ENCODE measurements at places on chromosomes 7 and 10. TPM values are rescaled to one million over a fixed set of nuclear protein-coding genes. Genes with fewer than 3 reads are reported as not detected.

DNA sequence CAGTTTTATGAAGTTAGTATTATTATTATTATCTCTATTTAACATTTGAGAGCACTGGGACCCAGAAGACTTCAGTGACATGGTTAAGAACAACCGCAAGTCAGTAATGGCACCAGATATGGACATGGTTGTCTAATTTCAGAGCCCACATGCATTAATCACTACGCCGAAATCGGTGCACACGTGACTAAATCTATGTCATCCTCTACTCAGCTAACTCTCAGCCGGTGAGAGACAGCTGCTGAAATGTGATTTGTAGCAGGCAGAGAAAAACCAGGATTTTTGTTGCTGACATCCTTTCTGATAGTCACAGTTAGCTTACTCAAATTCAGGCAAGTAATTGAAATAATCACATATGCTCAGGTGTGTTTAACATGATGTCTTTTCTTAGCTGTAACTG is 127.7 kb downstream of the SPAG6 start:
- no peak for DNase-seq

- no peak for DNase-seq
Observed at GRCh38 chr7:111050875-111051416, 40.0 kb upstream of the LRRN3 start.

GRCh38 chr10:46524472-46525176 is 31.8 kb downstream of the GPRIN2 start:
- peak; percentile 76 for DNase-seq

GRCh38 chr7:149087376-149087775 is 3.1 kb downstream of the ZNF786 start:
- DNase-seq: no peak

DNA sequence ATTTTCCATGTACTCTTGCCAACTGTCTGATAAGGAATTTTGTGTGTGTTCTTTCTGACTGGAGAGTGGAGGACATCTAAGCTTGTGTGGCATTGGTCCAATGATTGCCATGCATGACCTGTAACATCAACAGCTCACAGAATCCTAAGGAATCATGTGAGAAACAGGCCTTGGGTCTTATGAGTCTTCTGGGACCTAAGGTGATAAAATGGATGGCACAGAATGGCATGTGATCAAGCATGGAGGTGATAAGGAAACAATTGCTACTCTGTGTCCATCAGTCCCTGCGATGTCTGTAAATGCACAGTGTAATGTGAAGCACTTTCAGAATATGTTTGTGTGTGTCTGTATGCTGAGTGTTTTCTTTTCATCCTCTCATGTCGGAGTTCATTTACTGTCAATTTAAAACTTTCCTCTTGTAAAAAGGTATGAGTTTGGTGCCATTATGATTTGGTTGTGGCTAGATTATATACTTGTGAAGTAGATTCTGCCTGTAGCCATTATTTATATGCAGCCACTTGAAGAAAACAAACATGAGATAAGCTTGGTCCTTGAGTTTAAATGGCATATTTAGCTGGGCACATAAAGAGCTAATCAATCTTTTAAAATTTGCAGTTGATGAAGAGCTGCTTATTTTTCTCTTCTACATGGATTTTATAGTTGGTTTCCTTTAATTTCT is 127.5 kb downstream of the VPS50 start:
- DNase-seq: no peak

GRCh38 chr7:115417662-115418061 is 495.8 kb downstream of the MDFIC start:
- no peak for DNase-seq

GRCh38 chr10:78263521-78263988 is 229.9 kb downstream of the RPS24 start:
- DNase-seq: peak; percentile 73

DNA sequence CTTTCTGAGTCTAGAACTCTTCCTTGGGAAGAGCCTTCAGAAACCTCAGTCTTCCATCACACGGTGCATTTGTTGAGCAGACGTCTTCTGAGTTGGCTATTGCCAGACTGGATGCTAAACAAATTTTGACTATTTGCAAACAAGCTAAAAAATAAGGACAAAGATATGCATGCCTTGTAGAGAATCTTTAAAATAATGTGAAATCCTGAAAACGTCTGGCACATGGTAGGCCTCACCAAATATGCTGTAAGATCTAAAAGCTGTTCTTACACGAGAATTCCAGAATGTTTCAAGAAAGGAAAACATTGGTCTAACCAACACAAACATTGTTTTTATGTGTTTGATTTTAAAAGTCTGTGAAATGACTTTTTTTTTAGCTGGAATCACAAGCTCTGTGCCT is 11.3 kb downstream of the ZNF467 start:
- DNase-seq: no peak

GRCh38 chr10:98080494-98080893 is 50.1 kb upstream of the CRTAC1 start:
- no peak for DNase-seq

DNA sequence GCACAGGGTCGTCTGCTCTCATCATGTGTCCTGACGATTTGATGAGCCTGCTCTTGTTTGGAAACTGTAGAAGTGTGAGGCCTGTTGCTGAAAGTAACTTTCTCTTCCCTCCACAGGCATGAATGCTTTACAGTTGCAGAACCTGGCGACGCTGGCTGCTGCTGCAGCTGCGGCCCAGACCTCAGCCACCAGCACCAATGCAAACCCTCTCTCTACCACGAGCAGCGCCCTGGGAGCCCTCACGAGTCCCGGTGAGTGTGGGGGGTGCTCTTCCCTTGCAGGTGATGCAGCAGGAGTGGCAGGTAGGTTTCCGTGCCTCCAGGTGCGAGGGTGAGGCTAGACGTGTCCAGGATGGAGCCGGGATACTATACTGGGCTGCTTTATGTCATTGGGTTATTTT is 270.6 kb downstream of the CELF2 start:
- DNase-seq: no peak

GRCh38 chr7:126768836-126769235 is 483.9 kb downstream of the GRM8 start:
- no peak for DNase-seq

DNA sequence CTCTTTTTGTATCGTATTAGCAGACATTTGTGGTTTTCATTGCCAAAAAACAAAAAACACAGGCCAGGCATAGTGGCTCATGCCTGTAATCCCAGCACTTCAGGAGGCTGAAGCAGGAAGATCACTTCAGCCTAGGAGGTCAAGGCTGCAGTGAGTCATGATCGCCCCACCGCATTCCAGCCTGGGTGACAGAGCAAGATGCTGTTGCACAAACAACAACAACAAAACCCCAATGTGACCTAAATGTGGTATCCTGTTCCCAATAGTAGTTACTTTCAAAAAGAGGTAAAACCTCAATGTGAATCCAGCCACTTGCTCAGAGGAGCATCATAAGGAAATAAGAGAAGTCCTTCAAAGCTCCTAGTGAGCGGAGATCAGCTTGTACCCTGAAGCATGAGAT is 45.8 kb upstream of the SKAP2 start:
- DNase-seq: peak; percentile 62

DNA sequence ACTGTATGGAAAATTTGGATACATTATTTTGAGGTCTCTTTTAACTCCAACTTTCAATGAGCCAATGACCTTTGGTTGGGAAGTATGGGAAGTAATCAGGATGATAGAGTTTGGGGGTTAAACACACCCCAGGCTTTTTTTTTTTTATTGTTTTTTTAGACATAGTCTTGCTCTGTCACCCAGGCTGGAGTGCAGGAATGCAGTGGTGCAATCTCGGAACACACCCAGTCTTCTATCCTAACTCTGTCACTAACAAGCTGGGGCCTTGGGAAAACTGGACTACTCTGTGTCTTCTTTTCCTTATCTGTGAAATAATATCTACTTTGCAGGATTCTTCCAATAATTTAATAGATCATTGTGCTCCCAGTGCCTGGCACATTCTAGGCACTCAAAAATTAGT is 37.6 kb upstream of the AGBL3 start:
- peak; percentile 36 for DNase-seq

GRCh38 chr10:50604809-50605208 is 18.9 kb downstream of the SGMS1 start:
- peak; percentile 51 for DNase-seq

DNA sequence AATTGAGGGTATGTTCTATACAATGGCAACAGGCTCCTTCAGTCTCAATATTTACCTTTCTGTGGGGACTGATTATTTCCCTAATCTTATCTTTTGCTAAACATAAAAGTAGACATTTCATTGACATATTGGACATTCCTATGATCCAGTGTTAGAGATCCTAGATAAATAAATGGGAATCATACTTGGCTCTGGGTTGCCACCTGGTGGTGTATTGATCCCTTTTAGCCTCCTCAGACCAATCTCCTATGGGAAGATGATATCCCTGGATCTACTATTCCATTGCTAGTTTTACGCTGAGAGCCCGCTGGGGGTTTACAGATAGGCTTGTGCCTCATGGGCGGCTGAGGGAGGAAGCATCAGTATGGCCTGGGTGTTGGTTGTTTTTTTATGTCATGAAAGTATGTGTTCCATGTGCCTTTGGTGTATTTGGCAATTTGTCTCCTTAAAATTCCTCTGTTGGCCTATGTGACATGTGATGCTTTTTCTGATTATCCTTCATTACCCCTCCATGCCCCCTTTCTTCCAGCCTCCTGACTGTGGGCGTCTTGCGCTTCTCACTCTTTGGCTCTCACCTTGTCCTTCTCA is 18.8 kb downstream of the CELF2 start:
- DNase-seq: peak; percentile 76

GRCh38 chr7:41873741-41874140 is 170.9 kb upstream of the INHBA start:
- peak; percentile 47 for DNase-seq

- DNase-seq: peak; percentile 6
Observed at GRCh38 chr7:137417464-137417863, 73.9 kb upstream of the PTN start.

DNA sequence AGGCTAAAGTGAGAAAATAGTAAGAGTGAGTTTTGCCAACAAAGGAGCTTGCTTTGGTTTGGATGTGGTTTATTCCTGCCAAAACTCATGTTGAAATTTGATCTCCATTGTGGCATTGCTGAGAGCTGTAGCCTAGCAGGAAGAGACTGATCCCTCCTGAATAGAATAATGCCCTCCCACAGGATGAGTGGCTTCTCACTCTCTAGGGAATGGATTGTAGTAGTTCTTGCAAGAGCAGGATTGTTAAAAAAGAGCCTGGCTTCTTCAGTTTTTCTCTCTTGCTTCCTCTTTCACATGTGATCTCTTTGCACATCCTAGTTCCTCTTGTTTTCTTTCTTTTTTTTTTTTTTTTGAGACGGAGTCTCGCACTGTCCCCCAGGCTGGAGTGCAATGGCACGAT is 34.4 kb downstream of the ASAH2 start:
- DNase-seq: peak; percentile 20

GRCh38 chr10:61471491-61471890 is 18.3 kb upstream of the TMEM26 start:
- peak; percentile 84 for DNase-seq

GRCh38 chr10:131772441-131772840 is 128.4 kb upstream of the PPP2R2D start:
- DNase-seq: no peak

GRCh38 chr7:3887096-3887690 is 586.1 kb downstream of the SDK1 start:
- DNase-seq: no peak

DNA sequence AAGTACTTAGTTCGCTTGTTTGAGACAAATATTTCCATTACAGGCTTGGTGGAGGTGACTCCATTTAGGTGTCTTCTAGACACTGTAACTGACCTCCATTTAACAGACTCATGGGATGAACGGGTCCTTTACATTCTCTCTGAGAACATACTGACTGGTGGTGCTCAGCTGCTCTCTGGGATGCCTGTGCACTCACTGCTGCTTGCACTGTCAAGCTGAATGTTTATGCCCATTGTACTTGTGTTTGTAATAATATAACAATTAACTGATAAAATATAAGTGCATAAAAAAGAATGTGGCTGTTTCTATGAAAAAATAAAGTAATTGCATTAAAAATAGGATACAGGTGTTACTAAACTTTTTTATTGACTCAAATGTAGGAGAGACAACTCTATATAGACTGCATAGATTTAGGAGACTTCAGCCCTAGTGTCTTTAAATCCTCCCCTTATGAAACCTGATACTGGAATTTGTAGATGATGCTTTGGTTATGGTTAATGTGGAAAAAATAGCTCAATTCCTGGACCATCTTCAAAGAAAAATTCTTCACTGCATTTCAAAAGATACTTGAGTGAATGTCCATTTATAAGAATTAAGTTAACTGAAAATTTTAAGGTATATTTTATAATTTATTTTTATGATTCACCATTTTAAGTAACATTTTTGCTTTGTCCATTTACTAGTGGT is 85.4 kb downstream of the CDK14 start:
- DNase-seq: peak; percentile 75

- DNase-seq: no peak
Observed at GRCh38 chr10:24904824-24905223, 47.6 kb downstream of the PRTFDC1 start.

DNA sequence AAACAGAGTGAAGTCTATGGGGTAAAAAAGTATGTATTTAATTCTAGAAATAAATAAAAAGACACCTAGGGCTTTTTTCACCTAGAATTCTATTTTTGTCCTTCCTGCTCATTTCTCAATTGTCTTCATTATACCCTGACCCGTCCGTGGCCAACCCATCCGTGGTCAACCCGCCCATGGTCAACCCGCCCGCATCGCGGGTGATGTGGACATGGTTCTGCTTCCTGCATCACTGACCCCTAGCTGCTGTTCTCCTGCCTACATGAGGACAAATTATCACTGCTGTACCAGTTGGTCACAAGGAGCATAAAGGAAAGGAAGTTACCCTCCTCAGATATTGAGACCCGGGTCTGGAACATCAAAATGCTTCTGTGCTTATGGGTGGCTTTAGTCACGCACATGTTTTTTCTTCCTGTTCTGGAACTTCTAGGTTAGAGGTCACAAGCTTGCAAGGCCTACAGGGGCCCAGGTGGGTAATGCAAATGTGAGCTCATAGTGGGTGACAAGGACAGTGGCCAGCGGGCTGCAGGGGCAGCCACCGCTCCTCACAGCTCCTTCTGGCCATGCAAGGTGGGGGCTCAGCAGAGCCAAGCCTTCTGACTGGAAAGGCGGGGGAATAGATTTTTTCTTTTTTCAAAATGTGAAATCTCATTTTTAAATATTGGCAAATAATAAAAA is 15.5 kb downstream of the CAMK2G start:
- DNase-seq: no peak

GRCh38 chr10:44393051-44393630 is 8.2 kb upstream of the CXCL12 start:
- DNase-seq: no peak

DNA sequence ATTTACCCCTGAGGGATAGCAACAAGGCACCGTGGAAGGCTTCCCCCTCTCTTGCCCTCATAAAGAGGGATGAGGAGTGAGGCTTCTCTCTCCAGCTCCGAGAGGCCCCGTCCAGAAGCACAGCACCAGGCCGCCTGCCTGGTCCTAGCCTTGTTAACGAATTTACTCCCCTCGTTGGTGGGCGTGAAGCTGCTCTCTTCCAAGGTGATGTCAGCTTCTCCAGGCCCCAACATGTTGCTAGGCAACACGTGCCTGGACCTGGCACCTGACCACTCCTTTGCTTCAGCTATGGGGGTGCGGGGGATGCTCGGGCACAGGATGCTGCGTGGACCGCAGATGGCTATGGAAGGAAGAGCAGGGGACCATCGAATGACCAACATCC is 135.2 kb upstream of the MGMT start:
- no peak for DNase-seq

- DNase-seq: peak; percentile 76
Observed at GRCh38 chr7:130998993-130999602, 265.1 kb upstream of the KLF14 start.

The OSBPL3 gene
- 38.2 TPM for polyA plus RNA-seq

The CLIP2 gene
- 9.6 TPM for polyA plus RNA-seq

The HTR5A gene
- not detected for polyA plus RNA-seq

The DCLRE1C gene
- 7.6 TPM for polyA plus RNA-seq

The MNX1 gene
- polyA plus RNA-seq: not detected

The RELN gene
- 8.6 TPM for polyA plus RNA-seq

The SMURF1 gene
- 15.9 TPM for polyA plus RNA-seq

The PON1 gene
- polyA plus RNA-seq: not detected

The SHLD2 gene
- polyA plus RNA-seq: 20.3 TPM

The AQP1 gene
- polyA plus RNA-seq: 43.2 TPM
